Iris pigment epithelial cell (primary cell): ENCODE measurements at places on chromosomes 11 and 22.
A peak's percentile ranks its signal among the peaks of the same experiment; 100 is the strongest.

DNA sequence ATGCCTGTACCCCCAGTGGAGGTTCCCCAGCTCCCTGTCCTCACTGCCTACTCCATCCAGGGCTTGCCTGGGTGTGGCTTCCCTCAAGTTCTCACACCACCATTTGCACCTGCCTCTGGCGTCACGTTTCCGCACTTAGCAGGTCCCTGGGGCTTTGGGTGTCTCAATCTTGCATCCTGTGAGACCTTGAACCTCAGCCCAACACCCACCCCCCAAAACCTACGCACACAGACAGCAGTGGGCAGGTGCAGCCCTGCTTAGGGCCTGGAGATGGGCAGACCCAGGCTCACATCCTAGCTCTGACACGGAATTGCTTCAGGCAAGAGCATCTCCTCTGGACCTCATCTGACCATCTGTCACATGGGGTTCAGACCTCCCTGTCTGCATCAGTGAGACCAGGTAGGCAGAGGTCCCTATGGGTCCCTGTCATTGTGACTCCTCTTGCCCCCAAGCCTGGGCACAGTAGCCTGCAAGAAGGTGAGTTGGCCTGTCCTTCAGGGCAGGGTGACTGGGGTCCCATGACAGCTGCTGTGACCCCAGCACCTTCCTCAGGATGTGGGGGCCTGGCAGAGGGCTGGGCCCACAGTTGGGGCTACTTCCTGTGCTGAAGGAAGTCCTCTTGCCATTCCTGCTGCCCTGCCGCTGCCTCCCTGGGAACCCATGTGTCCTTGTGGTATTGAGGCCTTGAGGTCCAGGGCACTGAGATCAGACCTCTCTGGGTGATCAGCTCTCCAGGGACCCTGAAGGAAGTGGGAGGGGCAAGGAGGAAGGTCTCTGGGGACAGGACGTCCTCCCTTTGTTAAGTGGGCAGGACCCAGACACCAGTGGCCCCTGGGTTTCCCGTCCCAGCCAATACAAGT is 2.0 kb downstream of the SIPA1 start:
- DNase-seq = no peak

DNA sequence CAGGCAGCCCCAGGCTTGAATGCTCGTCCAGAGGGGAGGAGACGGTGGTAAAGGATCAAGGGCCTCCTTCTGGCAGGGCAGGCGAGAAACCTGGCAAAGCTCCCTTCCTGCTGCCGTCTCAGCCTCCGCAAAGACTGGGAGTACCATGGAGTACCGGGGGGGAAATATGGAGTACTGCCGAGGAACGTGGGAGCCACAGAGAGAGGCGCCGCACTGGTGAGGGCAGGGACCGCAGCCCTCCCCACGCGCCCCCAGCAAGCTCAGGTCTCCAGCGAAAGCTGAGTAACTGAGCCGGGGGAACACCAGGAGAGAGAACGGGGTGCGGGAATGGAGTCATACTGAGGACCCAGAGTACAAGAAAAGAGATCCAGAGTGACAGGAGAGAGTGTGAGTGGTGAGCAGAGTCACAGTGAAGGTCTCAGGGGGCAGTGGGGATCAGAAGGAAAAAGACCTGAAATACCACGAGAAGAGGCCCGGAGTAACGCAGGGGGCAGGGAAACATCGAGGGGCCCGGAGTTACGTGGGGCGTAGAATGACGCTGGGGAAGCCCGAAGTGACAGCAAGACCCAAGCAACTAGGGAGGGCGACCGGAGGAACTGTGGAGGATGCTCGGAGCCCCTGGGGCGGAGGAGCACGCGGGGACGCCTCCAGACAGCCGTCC is 740 bp downstream of the EML3 start:
- peak; percentile 52 for DNase-seq

GRCh38 chr22:31093086-31093850 is 12.2 kb downstream of the SMTN start:
- no peak for DNase-seq

DNA sequence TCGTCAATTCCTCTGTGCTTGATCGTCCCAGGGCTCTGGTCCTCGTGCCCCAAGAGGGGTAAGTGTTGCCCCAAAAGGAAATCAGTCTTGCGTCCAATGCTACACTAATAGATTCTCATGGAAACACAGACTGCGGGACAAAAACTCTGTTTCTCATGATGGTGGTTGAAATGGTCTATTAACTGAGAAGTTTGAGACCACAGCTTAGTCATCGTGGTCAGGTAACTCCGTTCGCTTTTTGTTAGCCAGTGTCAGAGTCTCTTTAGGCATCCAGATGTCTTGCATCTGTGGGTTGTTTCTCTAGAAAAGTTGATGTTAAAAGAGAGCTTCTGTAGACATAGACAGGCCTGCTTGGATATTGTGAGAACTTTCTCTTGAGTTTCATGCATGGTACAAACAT is 104.6 kb upstream of the SORL1-AS1 start:
- DNase-seq = no peak

- peak; percentile 41 for DNase-seq
Measured at GRCh38 chr11:117045956-117046355, 52.3 kb downstream of the SIK3 start.

GRCh38 chr11:65810046-65810868 is 23.4 kb downstream of the OVOL1 start:
- DNase-seq = no peak

- DNase-seq = no peak
Measured at GRCh38 chr22:22027955-22028354, 45.4 kb upstream of the TOP3B start.

- DNase-seq = no peak
Measured at GRCh38 chr22:41485033-41485432, 16.1 kb downstream of the ACO2 start.

- peak; percentile 5 for DNase-seq
Measured at GRCh38 chr11:99987821-99988470, 699.1 kb upstream of the ARHGAP42 start.

- peak; percentile 22 for DNase-seq
Measured at GRCh38 chr22:27133681-27134314, 476.4 kb downstream of the MIAT start.

- no peak for DNase-seq
Measured at GRCh38 chr11:63931876-63932275, 6.9 kb upstream of the NAA40 start.
